ENCODE measurements at places on chromosomes 4 and X. TPM values are rescaled to one million over a fixed set of nuclear protein-coding genes. Genes with fewer than 3 reads are reported as not detected.

The ZNF185 gene
- 4.0 TPM for total RNA-seq

The UGT2B11 gene
- not detected for total RNA-seq

DNA sequence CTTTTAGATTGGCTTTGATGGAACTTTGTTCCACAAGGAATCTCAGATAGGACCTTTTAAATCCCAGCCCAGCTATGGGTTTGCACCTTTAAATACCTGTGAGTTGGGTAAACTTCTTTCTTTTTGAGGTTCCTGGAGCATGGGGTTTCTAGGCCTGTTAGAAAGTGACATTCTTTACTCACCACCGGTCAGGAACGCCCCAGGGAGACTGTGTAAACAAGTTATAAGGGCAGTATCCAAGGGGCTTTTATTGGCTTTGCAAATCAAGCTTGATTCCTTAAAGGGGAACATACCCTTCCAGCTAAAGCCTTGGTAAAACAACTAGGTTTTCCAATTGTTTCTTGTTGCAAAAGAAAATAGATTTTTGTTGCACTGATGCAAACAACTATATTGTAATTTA is 93.4 kb downstream of the TENT5D start:
- DNase-seq, result no peak

DNA sequence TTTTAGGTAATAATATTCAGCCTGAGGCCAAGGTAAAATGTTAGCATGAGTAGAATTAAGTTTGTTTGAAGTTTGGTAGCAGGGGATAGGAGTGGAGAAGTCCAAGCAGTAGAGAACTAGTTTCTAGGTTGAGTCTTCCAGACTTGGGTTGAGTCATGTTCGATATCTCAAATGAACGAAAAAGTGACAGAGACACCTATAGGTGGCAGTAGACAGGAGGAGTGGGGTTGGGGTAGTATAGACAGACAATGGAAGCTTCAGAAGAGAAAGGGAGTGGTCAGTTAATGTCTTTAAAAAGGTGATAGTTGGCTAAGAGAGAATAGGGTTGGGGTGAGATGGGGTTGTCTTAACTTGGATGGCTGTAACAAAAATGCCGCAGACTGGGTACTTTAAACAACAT is 58.7 kb upstream of the EMCN start:
- DNase-seq, result no peak

Measured in Daoy (cell line).